ENCODE measurements at places on chromosomes 1 and 21.

DNA sequence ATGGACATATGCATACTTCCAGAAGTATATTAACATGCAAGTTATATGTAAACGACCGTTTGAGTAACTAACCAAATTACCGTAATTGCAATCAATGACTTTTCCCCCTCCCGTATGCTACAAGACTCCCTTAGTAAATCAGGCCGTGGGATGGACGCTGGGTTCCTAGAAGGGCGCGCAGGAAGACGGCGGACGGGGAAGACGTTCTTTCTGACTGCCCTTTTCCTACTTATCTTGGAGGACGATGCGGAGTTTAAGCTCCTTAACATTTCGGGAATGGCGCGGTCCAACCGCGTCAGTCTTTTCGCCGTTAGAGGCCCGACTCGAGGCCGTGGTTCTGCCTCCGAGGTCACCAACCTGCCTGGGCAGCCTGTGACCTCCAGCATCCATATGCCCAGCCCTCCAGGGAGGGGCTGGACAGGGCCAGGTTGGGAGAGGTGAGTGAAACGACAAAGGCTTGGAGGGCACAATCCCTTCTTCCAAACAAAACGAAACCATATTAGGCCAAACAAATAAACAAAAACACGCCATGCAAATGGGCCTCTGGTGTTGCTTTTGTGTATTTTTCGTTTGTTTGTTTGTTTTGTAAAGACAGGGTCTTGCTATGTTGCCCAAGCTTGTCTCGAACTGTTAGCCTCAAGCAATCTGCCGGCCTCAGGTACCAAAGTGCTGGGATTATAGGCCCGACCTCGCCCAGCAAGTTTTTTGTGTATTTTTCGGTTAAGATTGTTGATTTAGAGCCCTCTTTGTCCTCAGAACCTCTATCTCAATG, 873 bp upstream of the PI4KB start:
- DNase-seq, result no peak

GRCh38 chr1:158055854-158056253, 62.4 kb downstream of the KIRREL1 start:
- no peak for DNase-seq

GRCh38 chr1:63790989-63791388, 17.2 kb downstream of the ROR1 start:
- no peak for DNase-seq

GRCh38 chr1:11615090-11615489, 39.1 kb downstream of the FBXO2 start:
- no peak for DNase-seq

Data from CD4-positive, alpha-beta T cell treated with Interleukin-15 for 4 hours (primary cell).